ENCODE measurements at places on chromosomes 4 and X. TPM values are rescaled to one million over a fixed set of nuclear protein-coding genes. Genes with fewer than 3 reads are reported as not detected.

ETDA gene
- total RNA-seq, result not detected

DCTD gene
- total RNA-seq, result 17.2 TPM

ETDB gene
- total RNA-seq, result not detected

PLK4 gene
- total RNA-seq, result not detected

PDGFRA gene
- total RNA-seq, result 58.3 TPM

ARR3 gene
- total RNA-seq, result not detected

LINC00632 gene
- 93.2 TPM for total RNA-seq

CITED1 gene
- not detected for total RNA-seq

PPEF1 gene
- not detected for total RNA-seq

SSX2B gene
- not detected for total RNA-seq

NLRP2B gene
- not detected for total RNA-seq

IQCM gene
- not detected for total RNA-seq

IL3RA gene
- total RNA-seq, result 71.9 TPM

SNX12 gene
- total RNA-seq, result 31.2 TPM

GABRG1 gene
- under 0.01 TPM for total RNA-seq

SLC10A4 gene
- 0.21 TPM for total RNA-seq

PRKG2 gene
- not detected for total RNA-seq

GAGE13 gene
- not detected for total RNA-seq

SSX4 gene
- total RNA-seq, result not detected

MFAP3L gene
- 2.2 TPM for total RNA-seq
